ENCODE measurements at places on chromosomes 1 and 21.

DNA sequence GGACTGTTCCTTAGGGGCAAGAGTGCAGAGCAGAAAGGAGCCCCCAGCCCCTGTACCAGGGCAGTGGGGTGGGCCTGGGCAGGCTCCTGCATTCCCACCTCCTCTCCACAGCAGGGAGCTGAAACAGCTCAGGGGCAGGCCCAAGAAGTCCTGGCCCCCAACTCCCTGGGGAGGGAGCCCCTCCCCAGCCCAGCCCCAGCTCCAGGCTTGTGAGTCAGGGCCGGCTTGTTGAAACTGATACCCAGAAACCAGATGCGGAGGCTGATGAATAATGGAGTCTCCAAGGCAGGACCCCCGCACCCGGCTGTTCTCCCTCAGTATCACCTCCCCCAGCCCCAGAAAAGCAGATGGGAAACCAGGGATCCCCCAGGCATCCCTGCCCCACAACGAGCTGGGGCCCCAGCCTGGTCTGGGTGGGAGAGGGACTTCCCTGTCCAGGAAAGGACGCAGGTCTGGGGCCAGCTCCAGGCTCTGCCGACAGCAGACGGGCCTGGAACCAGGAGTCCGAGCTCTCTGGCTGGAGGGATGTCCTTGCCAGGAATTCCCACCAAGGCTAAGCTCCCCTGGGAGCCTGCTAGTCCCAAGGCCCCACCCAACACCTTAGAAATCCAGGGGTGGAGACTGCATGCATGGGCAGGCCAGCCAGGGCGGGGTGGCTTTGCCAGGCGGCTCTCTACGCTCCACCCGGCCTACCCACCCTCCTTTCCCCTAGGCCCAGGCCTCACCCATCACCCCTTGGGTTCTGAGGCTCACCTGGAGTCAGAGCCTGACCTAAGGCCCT lies 2.7 kb downstream of the PLEKHG5 start:
- DNase-seq = no peak

- DNase-seq = no peak
These were observed 201.6 kb downstream of the PBX1 start for GRCh38 chr1:164760569-164760968.

DNA sequence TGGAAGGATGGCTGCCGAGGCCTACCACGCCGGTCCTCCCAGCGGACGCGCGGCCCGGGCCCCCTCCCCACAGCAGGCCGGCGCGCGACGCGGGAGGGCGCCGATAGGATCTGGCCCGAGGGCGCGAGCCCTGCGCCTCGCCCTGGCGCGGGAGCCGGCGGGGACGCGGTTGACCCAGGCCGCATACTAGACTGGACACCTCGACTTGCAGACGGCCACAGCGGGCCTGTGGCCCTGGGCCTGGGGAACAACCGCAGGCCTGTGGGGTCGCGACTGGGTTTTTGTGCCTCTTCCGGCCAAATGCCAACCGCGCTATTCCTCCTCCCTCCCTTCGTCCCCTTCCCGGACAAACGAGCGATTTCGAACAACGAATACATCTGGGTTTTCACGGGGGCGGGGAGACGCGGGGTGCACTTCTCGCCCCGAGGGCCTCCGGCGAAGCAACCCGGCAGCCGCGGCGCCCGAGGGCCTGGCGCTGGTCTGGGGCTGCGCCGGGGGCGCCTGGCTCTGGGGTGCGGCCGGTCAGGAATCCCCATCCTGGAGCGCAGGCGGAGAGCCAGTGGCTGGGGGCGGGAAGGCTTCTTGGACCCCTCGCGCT lies 2.4 kb downstream of the NHLH2 start:
- no peak for DNase-seq

DNA sequence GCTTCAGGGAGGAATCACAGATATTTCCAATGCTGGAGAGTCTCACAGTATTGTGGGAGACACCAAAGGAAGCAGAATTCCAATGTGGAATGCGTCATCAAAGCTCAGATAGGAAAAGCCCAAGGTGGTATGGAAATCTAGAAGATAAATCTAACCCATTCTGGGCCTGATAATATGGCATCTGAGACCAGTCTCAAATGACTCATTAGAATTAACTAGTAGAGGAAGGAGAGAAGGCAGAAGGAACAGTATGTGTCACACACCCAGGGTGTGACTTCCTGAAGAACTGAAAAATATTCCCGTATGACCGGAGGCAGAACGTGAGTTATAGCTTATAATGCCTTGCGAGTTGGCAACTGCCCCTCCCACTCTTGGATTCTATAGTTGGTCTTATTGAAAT lies 499.2 kb downstream of the PLPP3 start:
- DNase-seq = no peak

DNA sequence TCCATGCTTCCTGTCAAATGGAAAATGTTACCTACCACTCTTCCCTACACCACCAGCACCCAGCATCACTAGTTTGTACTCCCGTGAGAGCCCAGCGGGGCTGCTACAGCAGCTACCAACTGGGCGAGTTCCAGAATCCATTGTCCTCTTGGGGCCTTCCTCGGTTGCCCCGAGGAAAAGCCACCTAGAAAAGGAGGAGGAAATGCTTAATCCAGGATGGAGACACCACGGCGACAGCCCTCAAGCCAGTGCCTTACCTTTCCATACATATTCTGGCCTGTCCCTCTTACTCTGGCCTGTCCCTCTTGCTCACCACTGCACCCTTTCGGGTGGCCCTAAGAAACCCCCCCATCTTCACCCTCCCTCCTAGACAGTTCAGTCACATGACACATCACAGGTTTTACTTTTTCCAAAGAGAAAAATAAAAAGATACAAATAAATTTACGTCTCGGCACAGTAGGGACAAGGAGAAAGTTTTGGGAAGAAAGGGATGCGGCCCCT lies 478 bp downstream of the RIT1 start:
- DNase-seq = peak; percentile 57

DNA sequence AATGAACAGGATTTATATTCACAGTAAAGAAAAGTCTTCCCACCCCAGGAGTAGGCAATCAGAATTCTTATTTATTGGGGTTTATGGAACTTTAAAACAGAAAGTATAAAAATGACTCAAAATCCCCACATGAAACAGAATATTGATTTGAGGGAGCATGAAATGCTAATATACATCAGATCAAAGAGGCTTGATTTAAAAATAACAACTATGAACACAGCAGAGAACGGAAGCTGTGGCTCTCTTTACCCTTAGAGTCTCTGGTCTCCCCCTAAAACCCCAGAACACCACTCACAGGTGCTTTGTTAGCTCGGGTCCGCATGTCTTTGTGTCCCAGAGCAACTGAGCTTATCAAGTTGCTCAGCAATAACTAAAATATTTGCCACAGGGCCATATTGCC lies 31.2 kb upstream of the FASLG start:
- DNase-seq = no peak

DNA sequence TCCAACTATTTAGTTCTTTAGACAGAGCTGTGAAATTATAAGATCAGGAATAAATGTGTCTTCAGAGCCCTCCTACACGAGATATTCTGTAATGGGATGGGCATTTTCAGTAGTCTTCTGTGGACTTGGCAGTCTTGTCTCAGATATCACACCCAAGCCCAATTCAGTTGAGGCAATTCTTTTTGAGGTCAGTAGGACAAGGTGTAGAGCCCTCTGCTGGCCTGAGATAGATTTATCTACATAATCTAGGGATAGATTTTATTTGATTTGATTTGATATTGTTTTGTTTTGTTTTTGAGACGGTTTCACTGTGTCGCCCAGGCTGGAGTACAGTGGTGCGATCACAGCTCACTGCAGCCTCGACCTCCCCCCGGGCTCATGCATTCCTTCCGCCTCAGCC lies 77.5 kb downstream of the FMN2 start:
- peak; percentile 6 for DNase-seq

DNA sequence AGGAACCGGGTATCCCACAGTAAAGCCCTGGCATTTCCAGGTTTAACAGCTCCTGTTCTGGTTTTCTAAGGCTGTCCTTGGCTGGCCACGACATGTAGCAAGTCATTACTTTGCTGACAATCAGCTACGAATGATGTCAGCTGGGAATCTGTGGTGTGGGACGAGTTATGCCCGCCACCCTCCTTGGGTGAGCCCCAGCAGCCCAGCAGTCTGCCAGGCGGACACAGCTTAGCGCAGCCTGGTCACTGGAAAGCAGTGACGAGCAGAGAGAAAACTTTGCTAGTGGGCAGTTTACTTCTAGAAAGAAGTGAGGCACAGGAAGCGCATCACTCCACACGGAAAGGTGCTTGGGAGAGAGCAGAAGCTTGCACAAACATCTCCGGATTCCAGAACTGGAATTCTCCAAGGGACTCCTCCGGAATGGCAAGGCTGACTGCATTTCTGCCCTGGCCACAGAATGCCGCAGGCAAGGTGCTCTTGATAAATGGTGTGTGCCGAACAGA lies 15.5 kb upstream of the ZNF436 start:
- no peak for DNase-seq

GRCh38 chr1:8169364-8170058 lies 143.4 kb upstream of the ERRFI1 start:
- DNase-seq = peak; percentile 91

All from NCI-H146 (cell line).